ENCODE measurements at places on chromosomes 7 and 10.
A peak's percentile ranks its signal among the peaks of the same experiment; 100 is the strongest.

DNA sequence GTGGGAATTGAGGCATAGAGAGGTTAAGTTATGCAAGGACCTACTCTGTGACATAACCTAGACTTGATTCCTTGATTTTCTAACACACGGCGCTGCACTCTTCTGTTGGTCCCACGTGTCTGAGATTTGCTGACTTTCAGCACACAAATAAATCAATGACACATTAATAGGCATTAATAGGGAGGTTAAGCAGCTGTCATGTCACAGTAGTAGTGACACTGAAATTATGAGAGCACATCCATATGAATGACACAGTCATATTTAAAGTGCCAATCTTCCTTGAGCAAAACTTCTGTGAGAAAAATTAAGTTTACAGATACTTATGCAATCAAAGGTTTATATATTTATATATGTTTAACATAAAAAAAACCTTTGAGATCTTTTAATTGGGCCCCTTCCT is 805.4 kb upstream of the SORCS1 start:
- no peak for DNase-seq

DNA sequence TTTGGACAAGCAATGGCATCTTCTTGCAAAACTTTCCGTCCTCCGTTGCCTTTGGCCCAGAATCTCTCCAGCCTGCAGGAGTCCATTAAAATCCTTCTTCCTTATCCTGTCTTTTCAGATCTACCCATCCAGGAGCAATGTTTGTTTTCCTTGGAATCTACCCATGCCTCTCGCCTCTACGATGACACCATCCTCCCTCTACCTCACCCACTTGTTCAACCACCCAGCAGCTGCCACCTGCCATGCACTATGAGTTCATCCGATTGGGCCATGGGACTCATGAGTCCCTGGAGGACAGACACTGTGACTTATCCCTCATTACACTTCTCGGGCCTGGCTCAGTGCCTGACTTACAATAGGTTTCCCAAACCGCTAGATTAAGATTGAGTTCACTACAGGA is 26.8 kb upstream of the MGMT start:
- DNase-seq, result no peak

DNA sequence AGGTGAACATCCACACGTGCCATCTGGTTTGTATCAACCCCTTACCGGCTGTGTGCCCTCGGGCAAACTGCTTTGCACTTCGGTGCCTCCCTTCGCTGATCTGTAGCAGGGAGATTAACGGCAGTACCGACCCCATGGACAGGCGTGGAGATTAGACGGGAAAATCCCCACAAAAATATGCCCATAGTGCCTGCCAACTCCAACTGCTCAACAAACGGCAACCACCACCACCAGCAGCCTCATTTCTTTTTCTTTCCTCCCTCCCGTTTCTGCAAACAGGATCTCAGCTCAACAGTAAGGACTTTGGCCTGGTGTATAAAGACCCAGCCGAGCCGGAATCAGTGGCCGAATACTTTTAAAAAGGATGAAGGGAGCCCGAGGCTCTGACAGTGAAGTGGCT is 31.0 kb downstream of the CHST15 start:
- no peak for DNase-seq

DNA sequence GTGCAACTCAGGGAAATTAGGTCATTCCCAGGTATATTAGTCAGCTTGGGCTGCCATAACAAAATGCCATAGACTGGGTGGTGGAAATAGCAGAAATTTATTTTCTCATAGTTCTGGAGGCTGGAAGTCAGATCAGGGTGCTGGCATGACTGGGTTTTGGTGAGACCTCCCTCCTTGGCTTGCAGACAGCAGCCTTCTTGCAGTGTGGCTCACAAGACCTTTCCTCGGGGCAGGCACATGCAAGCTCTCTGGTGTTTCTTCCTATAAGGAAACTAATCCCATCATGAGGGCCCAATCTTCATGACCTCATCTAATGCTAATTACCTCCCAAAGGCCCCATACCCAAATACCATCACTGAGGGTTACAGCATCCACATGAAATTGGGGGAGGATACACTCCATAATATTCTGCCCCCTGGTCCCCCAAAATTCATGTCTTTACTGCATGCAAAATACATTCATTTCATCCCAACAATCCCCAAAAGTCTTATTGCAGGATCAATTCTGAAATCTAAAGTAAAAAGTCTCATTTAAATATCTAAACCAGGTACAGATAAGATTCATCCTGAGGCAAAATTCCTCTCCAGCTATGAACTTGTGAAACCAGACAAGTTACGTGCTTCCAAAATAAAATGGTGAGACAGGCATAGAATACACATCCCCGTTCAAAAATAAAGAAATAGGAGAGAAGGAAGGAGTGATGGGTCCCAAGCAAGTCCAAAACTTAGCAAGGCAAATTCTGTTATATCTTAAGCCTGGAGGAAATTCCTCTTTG is 17.4 kb upstream of the CBLL1 start:
- no peak for DNase-seq

- DNase-seq, result no peak
Observed at GRCh38 chr7:156617215-156617614, 23.4 kb upstream of the RNF32 start.

- DNase-seq, result no peak
Observed at GRCh38 chr10:35909121-35909720, 267.1 kb upstream of the FZD8 start.

GRCh38 chr10:12388671-12389070 is 39.3 kb downstream of the CAMK1D start:
- peak; percentile 77 for DNase-seq

DNA sequence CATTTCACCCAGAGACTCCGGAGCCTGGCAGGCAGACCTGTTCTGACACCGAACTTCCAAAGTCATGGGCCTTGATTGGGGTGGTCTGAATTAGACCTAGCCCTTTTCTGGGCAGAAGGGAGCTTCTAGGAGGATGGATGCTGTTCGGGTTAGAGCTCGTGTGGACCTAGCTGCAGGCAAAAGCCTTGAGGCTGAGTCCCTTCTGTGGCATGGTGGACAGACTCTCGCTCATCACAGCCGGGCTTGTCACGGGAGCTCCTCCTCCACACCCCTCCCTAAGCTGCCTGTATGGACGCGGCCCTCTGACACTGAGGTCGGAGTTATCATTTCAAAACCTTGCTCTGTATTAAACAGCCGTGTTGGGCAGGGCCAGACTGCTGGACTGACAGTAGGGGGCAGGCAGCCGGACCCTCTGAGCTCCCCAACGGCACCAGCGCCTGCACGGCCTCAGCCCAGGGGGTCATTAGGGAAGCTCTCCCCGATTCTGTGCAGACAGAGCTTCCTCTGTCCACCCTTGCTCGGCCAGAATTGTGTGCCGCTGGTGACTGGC is 2.2 kb downstream of the IRF5 start:
- DNase-seq, result no peak

- DNase-seq, result no peak
Observed at GRCh38 chr10:49132362-49132737, 1.5 kb downstream of the FAM170B start.

GRCh38 chr10:127036987-127037386 is 131.8 kb downstream of the DOCK1 start:
- no peak for DNase-seq

- DNase-seq, result no peak
Observed at GRCh38 chr10:50540069-50540825, 83.5 kb downstream of the SGMS1 start.

GRCh38 chr10:51206500-51206899 is 132.2 kb downstream of the PRKG1 start:
- no peak for DNase-seq

- DNase-seq, result peak; percentile 51
Observed at GRCh38 chr7:128404143-128404681, 5.6 kb downstream of the IMPDH1 start.

DNA sequence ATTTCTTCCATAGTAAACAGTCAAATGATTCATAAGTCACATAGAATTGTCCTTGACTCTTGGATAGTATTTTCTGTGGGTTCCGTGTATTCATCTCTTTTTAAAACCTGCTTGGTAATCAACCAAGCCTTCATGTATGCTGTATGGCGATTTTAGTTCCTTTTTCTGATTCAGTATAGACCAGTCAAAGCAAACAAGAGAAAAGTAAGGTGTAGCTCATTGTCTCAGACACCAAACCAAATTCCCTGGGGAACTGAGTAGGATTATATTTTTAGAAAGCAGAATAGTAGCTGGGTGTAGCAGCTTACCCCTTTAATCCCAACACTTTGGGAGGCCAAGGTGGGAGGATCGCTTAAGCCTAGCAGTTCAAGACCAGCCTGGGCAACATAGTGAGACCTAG is 240.5 kb downstream of the BBS9 start:
- no peak for DNase-seq

DNA sequence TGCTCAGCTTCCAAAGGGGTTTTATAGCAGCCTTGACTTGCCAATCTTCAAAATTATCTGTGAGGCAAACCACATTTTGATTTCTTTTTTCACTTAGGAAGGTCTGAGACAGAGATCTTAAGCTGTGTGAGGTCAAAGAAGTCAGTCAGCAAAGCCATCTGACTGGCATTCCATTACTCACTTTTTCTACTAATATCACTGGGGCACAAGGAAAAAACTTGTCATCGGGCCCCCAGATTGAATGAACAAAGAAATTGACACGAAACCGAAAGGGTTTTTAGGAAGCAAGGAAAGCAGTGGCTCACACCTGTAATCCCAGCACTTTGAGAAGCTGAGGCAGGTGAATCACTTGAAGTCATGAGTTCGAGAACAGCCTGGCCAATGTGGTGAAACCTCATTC is 78.5 kb upstream of the FRMD4A start:
- DNase-seq, result no peak

- peak; percentile 35 for DNase-seq
Observed at GRCh38 chr7:127954357-127954748, 76.9 kb downstream of the LRRC4 start.

GRCh38 chr7:81416659-81417058 is 353.2 kb downstream of the HGF start:
- DNase-seq, result no peak

DNA sequence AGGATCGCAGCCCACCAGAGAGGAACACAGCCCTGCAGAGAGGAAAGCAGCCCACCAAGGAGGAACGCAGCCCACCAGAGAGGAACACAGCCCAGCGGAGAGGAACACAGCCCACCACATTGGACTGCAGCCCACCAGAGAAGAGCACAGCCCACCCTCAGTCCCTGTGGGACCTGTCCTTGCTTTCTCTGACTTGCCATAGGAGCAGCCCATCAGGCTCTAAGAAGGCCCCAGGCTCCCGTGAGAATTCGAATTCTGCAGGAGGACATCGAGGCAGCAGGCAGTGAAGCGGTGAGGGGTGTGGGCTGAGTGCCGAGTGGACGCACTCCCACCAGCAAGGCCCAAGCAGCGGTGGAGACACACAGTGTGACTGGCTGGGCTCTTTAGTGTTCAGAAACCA is 59.1 kb downstream of the HTR5A start:
- no peak for DNase-seq

- DNase-seq, result no peak
Observed at GRCh38 chr10:24382045-24382444, 173.1 kb downstream of the KIAA1217 start.

DNA sequence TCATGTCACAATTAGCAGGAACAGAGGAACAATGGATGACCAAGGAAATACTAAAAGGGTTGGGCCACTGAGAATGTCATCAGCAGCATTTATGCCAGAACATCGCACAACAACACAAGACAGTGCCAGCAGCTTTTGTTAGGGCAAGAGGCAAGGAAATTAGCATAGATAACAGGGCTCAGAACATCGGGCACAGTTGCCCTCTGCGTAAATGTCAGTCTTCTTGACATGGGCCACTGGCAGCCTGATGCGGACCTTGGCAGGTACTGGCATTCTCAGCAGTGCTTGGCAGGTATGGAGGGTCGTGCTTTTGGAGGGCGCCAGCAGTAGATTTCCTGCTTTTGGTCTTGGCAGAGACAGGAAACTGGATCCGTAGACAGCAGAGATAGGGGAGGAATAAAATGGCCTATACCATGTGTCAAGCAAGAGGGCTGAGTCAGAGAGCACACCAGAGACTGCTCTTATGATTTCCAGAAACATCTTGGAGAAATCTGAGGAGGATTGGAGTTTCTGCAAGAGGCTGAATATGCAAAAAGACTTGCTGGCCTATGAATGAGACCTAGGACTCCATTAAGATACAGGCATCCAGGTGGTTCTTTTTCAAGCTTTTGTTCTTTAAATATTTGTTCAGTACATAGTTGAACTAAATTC is 371.5 kb upstream of the MTPN start:
- no peak for DNase-seq

DNA sequence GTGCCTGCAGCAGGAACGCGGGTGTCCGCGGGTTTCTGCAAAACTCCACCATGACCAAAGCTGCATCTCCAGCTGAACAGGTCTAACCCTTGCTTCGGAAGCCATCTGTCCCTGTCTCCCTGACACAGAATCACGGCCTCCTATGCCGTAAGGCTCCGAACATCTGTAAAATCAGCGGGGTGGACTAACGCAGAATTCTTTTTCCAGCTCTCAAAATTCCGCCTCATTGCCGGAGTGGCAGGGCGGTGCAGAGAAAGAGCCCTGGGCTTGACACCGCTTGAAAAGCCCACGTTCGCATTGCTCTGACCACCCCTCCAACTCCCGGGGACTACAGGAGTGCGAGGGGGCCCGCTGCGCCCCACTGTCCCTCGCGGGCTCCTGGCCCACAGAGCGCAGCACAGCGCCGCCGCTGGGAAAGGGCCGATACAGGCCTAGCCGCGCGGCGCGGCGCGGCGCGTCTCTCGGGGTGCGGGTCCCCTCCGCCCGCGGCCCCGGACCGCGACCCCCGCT is 409 bp downstream of the DNMBP start:
- DNase-seq, result peak; percentile 62

- no peak for DNase-seq
Observed at GRCh38 chr10:76514321-76514720, 1082.9 kb downstream of the LRMDA start.

GRCh38 chr10:31073211-31073610 is 41.5 kb upstream of the ZNF438 start:
- DNase-seq, result no peak

DNA sequence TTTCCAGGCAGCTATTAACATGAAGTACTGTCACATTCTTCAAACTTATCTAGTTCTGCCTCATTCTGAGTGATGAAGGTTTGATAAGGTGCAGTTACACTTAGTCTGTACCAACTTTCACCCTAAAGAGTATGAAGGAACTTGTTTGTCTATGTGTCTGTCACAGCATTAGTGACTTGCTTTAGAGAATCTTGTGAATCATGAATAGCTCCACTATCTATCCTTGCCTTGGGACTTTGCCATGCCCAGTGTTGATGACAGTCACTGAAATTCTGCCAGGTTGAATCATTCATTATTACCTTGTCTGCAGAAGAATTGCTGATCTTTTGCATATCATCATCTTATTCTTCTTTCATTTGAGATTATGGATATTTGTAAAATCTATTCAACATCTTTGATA is 50.9 kb upstream of the A1CF start:
- DNase-seq, result no peak

GRCh38 chr10:84227810-84228209 is 2.5 kb upstream of the LRIT2 start:
- DNase-seq, result no peak

GRCh38 chr7:39847227-39847626 is 102.8 kb upstream of the CDK13 start:
- DNase-seq, result no peak

GRCh38 chr7:118753479-118753878 is 529.0 kb downstream of the ANKRD7 start:
- no peak for DNase-seq

Data from NCI-H1417 (cell line).